ENCODE measurements at places on chromosomes 1 and 21.

- DNase-seq, result no peak
These were observed 110.9 kb downstream of the TOMM20 start for GRCh38 chr1:235017719-235018118.

- DNase-seq, result no peak
These were observed 83.1 kb downstream of the DESI2 start for GRCh38 chr1:244735876-244736561.

- DNase-seq, result no peak
These were observed 59.4 kb downstream of the NRIP1 start for GRCh38 chr21:15005391-15005790.

DNA sequence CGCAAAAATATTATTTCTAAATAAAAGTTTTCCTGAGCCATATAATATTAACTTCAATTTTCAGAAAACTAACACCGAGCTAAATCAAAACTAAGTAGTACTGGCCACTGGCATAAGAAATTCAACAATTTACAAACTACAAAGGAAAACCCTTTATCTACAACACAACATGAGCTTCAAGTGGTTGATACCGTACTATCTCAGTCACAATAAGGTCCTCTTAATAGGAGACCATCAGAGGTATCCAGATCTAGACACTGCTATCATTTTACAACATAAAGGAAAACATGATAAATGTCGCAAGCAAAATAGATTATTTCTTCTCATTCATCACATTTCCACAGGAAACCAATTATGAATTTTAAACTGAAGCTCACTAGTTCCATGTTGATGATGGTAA, 39.5 kb downstream of the GATAD2B start:
- DNase-seq, result no peak

DNA sequence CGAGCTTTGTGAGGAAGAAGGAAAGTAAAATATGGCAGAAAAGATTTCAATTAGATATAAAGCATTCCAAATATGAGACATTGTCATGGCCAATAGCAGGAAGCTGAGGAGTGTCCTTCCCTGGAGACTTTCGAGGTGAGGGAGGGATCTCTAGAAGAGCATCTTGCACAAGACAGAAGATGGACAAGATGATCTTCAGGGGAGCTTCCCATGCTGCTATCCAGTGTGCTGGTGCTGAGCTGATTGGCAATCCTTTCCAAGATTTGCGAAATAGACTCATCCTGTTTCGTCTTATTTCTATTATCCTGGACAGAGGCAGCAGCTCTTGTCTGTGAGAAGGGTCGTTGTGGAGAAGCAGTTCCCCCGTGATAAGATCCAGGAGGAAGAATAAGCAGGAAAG, 342.0 kb upstream of the CAMK1G start:
- no peak for DNase-seq

GRCh38 chr1:60727552-60727951, 354.8 kb upstream of the NFIA start:
- no peak for DNase-seq

- DNase-seq, result no peak
These were observed 443.9 kb downstream of the DSCAM start for GRCh38 chr21:40402884-40403582.

- peak; percentile 0 for DNase-seq
These were observed 369.6 kb downstream of the RYR2 start for GRCh38 chr1:237411621-237412020.

Measured in stimulated activated CD4-positive, alpha-beta T cell treated with anti-CD3 and anti-CD28 coated beads, Interleukin-12 subunit alpha, Interleukin-12 subunit beta, amount 100 ng/mL, for 24 hours (primary cell).